Renal cortical epithelial cell (primary cell): ENCODE measurements at places on chromosomes 2 and 18.

- peak; percentile 61 for DNase-seq
Measured at GRCh38 chr2:99451280-99451679, 38.5 kb downstream of the REV1 start.

DNA sequence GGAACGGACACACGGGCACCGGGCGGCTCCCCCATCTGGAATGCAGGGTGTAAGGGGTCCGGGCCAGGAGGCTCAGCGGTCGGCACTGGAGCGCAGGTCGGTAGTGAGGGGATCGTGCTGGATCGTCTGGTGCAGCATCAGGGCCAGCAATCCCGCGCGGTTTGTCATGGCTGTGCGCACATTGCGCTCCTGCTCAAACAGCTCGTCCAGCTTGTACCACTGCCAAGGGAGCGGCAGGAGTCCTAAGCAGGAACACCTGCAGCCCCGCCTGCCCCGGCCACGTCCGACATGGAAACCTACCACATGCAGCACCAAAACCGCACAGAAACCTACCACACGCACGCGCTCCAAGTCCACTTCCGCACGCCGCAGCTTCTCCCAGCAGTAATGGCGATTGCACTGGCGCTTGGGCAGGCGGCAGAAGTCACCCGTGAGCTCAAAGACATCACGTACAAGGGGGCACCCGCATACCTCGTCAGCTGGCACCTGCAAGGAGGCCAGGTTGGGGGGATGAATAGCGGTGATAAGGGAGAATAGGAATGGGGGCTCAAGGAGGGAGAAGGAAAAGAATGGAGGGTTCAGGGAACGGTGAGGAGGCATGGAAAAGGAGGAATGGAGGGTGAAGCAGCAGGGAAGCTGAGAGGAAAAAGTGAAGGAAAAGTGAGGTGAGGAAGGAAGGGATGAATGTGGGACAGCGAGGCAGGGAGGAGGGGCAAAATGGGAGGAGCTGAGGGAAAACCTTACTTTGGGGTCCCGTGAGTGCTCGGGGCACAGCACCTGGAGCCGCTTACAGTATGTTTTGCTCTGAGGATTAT, 1.4 kb upstream of the MBD1 start:
- DNase-seq, result no peak

- DNase-seq, result no peak
Measured at GRCh38 chr2:200602584-200602983, 16.8 kb downstream of the AOX1 start.

DNA sequence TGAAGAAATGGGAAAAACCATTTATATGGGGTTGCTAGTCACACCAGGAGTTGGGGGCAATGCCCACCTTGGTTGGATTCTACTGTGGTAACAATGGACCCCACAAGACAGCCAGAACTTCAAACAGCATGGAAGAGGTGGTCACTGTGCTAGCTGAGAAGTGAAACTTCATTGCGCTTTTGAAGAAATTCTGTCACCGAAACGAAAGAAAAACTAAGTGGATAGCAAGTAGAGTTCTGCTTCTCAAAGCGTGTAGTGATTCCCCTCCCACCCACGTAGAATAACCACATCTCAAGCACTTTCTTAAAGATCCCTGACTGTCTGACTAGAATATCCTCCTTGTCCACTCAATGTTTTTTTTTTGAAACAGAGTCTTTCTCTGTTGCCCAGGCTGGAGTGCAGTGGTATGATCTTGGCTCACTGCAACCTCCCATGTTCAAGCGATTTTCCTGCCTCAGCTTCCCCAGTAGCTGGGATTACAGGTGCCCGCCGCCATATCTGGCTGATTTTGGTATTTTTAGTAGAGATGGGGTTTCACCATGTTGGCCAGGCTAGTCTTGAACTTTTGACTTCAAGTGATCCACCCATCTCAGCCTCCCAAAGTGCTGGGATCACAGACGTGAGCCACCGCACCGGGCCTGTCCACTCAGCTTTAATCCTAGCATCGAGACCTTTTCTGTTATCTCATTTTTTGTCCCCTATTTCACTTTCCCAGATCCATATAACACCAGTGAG, 30.1 kb upstream of the CCL20 start:
- no peak for DNase-seq

DNA sequence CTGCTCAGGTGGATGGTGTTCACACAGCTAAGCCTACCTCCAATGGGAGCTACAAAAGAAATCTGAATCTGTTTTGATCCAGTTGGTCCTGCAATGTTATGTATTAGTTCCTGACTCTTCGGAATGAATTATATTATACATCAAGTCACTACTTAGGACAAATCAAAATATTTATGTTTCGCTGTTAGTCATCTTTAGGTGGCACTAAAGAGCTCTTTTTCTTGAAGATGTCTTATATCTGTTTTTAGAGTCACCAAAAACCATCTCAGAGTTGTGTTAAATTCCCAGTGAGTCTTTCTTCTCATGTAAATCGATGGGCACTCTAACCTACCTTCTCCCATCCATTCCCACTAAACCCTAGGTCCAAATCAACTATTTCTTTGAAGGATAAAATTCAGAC, 2.2 kb downstream of the DNER start:
- DNase-seq, result peak; percentile 5

- no peak for DNase-seq
Measured at GRCh38 chr2:112683550-112684414, 37.0 kb upstream of the NT5DC4 start.

DNA sequence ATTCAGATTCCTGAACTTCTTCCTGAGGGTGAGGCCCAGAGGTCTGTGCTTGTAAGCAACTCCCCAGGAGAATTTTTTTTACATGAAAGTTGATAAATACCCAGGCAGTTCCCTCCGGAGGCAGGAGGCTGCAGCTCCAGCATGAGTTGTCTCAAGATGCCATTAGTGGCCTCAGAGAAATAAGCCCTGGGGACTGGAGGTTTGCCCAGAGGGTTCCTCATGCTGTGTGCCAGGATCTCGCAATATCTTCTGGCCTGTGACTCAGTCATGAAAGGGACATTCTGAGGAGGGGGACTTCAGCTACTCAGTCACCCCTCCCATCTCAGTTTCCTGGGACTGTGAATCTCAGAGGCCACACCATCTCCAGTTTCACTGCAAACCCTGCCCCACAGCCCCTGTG, 49.9 kb downstream of the LYPD1 start:
- peak; percentile 64 for DNase-seq

DNA sequence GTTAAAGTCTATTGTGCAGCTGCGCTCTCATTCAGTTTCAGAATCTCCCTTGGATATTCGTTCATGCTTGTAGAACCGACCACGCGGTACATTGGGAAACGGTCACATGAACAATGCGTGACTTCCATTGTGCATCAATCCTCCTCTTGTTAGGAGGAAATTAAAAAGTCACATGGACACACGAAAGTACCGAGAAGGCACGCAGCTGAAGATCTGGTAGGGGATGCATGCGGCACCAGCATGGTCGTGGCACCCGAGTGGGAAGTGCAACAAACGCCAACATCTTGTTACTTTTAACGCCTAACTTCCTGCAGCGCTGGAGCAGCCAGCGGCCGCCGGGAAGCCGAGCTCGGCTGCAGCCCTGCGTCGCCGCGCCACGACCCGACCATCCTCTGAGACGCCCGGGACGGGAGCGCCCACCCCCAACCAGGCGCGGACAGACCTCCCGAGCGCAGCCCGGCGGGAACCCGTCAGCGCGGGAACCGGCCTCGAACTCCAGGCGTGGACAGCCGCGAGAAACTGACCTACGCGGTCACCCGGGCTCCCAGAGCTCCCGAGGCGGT, 412 bp downstream of the OSBPL1A start:
- peak; percentile 71 for DNase-seq

DNA sequence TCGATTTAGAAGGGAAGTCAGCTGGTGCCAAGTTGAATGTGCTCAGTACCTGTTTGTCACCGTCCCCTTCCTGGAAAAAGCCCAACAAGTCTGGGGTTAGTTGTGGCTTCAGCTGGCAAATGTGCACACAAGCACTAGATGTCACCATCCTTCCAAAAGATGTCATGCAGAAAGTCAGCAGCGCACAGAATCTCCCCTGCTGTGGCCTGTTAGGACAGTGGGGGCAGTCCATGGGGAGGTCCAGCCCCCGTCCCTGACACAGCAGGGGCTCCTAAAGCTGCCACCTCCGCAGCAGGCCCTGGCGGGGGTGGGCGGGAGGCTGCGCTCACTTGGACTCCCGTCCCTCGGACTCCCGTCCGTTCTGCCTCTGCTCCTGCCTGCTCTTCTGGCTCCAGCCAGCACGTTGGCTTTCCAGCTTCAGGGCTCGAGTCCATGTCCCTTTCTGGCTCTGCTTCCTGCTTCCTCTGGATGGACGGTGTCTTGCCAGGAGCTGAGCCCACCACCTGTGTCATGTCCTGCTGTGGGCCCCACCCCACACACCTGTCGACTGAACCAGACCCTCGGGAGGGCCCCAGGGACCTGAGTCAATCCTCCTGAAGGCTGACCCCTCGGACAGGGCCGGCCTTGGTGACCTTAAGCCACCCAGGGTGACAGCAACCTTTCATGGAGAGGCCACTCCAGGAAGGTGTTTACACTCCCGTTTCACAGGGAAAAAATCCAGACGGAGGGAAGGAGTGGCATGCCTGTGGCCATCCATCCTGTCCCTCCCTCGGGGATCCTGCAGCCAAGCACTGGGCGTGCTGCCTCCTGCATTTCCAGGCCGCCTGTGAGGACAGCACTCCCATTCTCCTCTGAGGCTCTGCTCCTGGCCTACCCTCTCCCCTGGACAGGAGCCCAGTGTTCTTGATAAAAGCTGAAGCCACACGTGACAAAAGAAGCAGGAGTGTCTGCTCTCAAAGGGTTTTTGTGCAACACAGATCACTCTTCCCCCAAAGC, 8.5 kb downstream of the RAB17 start:
- peak; percentile 51 for DNase-seq

- DNase-seq, result peak; percentile 21
Measured at GRCh38 chr2:112542984-112543661, 858 bp downstream of the POLR1B start.

GRCh38 chr2:24015562-24016375, 5.9 kb downstream of the MFSD2B start:
- DNase-seq, result peak; percentile 95

- DNase-seq, result no peak
Measured at GRCh38 chr2:45293182-45293581, 283.9 kb upstream of the SIX2 start.

DNA sequence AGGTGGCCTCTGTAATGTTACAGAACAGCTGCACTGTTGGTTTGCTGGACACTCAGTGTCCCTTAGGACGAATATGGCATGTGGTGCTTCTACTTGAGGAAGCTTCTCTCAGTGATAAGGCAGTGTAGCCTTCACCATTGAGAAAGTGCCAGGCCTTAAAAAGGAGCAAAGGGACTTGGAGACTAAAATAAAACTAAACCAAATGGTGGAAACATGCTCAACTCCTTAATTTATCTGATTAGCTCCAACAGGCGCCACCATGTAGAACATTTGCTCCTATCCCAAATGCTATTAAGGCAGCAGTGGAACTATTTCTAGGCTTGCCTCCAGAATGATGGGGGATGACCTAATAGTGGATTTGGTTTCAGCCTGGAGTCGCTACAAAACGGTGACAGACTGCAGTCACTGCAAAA, 77.5 kb upstream of the MYL1 start:
- no peak for DNase-seq
